ENCODE measurements at places on chromosomes 3 and 15.
A peak's percentile ranks its signal among the peaks of the same experiment; 100 is the strongest.

DNA sequence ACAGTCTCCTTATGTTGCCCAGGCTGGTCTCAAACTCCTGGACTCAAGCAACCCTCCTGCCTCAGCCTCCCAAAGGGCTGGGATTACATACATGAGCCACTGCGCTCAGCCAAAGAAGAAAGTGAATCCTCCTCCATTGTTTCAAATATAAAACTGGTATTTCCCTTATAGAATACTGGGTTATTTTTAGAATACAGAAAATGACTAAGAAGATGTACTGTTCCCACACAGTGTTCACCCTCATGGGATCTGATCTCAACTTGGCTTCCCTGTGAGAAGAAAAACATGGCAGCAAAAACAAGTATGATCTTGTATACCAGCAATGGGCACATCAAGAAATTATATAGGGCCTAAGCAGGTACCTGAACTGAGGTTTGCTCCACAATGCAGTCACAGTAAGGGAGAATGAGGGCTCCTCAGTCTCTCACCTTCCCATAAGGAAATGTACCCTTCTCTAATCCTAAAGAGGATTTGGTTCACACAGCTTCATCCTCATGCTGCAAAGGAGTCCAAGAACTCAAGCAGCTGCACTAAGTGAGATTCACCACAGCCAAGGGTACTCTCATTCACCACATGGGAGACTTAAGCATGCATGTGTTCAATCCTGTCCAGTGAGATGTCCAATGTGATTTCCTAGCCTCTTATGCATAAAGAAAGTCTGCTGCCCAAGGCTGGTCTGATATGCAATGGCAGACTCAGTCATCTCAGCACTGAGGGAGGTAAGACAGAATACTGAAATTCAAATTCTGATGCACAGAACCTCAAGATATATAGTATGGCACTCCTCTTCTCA lies 25.8 kb downstream of the USP4 start:
- no peak for DNase-seq

- no peak for DNase-seq
Observed at GRCh38 chr15:69025320-69025719, 10.8 kb downstream of the NOX5 start.

DNA sequence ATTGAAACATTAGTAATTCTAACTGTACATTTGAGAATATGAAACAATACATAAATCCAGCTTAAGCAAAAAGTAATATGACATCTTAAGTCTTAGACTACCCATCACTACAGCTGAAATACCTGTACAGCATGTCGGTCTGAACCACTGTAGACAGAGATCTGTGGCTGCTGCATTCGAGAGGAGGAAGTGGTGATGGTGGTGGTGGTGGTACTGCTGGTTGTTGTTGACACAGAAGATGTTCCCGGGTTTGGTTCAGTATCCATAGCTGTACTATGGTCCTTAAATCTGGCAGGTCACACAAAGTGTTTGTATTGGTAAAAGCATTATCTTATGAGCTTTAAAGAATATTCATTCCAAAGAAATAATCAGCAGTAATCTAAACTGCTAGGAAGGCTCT lies 2.9 kb downstream of the PHC3 start:
- peak; percentile 33 for DNase-seq

DNA sequence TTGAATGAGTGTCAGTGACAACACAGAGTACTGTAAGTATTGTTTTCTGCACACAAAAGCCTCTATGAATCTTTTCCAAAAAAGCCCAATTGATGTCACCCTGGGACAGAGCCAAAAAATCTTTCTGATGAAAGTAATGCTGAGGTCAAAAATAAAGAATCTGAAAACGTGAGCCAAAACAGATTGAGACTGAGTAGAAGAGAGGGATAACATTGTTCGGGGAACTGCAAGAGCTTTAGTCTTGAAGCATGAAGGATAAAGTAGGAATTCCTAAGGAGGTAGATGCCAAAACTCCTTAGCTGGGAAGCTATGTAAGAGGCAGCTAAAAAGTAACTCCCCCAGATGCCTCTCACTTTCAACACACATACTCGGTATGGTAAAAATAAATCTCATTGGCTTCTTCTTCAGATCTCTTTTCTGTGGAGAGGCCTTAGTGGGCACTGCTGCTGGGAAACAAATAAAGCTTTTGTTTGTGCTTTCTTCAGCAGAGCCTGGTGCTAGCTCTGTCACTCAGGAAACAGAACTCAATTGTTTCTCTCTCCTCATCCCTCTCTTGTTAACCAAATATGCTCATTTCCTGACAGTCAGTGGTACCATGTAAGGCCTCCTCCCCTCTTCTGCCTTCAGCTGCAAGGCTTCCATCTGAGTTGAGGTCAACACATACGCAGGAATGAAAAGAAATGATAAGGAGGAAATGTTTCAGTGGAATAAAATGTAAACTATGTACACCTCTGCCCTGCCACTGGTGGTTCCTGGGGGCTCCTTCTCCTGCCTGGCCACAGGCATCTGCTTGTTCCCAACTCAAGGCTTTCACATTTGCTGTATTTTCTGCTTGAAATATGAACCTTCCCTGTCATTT lies 58.1 kb downstream of the CD200 start:
- no peak for DNase-seq

DNA sequence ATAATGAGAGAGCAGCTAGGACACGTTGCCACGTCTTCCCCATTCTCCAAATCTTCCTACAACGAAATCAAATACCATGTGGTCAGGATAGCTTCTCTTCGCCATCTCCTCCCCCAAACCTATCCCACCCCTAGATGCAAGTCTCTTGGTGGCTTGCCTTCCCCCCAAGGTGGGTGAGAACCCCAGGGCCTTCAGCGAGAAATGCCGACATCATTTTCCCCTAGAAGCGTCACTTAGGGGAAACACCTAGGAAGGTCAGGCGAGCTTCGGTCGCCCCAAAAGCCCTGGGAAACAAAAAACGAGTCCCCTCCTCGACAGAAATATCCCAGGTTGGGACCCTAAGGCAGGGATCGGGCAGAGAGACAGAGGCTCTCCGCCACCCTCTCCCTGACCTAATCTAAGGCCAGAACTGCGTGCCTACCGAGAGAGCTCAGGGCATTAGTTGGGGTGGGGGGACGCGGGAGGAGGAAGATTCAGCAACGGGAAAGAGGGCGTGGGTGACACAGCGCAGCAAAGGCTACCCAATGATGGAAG lies 502 bp downstream of the DPH3 start:
- DNase-seq = peak; percentile 41

DNA sequence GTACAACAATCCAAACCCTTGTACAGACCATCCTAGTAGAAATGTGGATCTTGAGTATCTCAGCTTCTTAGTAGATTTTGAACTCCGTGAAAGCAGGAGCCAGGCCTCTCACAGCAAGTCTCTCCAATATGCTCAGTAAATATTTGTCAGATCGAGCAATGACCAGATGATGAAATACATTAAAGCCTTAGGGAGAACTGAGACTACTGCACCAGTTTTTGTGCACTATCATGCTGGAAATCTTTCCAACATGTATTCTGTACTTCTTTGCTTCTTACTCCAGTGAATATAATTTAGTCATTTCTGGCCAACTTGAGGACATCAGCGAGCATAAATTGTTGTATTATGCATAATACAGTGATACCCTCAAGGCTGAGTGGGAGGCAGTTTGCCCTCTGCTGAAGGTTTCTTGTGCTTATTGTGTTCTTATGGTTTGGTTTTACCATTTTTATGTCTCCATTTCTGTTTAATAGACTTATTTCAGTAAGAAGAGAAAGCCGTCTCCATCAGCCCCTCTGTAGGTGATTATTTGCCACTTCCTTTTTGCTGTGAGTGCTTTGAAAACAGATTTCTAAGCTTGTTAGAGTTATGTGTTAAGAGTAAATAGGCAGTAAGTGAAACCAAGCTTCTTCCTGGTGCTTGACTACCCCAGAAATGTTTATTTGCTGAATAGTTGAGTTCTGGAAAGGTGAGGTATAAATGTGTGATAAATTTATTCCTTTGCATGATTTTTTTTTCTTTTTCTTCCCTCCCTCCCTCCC lies 147.1 kb downstream of the PGPEP1L start:
- DNase-seq = no peak

GRCh38 chr3:118108769-118109168 lies 925.9 kb downstream of the IGSF11 start:
- no peak for DNase-seq

DNA sequence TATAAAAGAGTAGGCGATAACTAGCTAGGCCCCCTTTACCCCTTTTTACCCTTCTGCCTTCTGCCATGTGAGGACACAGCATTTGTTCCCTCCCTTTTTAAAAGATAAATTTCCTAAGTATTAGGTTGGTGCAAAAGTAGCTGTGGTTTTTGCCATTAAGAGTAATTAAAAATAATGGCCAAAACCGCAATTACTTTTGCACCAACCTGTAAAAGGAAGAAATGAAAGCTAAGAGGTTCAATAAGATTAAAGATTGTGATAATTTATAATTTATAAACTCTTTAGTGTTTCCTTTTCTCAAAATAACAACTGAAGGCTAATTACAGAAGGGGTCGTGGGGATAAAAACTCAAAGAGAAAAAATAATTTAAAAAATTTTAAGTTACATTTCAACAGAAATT lies 283.5 kb upstream of the PDZRN3 start:
- DNase-seq = no peak

- no peak for DNase-seq
Observed at GRCh38 chr15:65985387-65985786, 116.1 kb downstream of the RAB11A start.

GRCh38 chr15:73474785-73475184 lies 31.8 kb downstream of the REC114 start:
- no peak for DNase-seq
